Stimulated activated CD4-positive, alpha-beta T cell treated with anti-CD3 and anti-CD28 coated beads, Interleukin-15, amount 100 ng/mL, for 24 hours (primary cell): ENCODE measurements at places on chromosomes 11 and 22.

DNA sequence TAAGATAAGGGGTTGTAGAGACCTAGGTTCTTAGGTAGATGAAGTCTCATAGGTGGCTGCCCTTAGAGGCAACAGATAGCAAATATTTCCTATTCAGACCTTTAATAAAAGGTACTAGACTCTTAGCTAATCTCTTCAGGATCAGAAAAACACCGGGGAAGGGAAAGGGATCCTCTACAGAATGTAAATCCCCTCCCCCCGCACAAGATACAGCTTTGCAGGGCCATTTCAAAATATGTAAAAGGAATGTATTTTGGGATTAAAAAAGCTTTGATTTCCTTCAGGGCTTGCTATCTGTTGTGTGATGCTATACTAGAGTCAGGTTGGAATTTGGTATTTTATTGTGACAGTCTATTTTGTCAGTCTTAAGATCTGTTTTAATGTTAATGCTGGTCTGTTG is 113.2 kb downstream of the SWAP70 start:
- DNase-seq, result no peak

GRCh38 chr11:47359586-47359985 is 7.1 kb upstream of the MYBPC3 start:
- no peak for DNase-seq

- DNase-seq, result no peak
Observed at GRCh38 chr11:45384711-45385241, 98.6 kb upstream of the SYT13 start.

GRCh38 chr11:120908461-120909181 is 115.3 kb upstream of the TBCEL start:
- no peak for DNase-seq

GRCh38 chr11:14029971-14030920 is 67.7 kb downstream of the SPON1 start:
- DNase-seq, result no peak

DNA sequence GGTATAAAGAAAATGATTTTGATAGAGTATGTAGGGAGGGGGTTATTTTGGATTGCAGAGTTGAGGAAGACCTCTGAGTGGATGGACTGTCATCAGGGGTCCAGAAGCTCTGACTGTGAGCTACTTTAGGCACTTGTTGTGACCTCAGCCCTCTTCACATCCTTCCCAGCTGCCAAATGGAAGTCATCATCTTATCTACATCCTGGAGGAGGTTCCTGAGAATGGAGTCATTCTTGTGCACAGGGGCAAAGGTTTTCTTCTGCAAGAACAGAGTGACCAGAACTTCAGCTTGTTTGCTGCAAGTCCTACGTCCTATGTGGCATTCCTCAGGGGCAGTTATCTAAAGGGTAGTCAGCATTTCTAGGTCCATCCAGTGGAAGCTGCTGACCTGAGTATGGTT is 393.8 kb downstream of the AASDHPPT start:
- no peak for DNase-seq

DNA sequence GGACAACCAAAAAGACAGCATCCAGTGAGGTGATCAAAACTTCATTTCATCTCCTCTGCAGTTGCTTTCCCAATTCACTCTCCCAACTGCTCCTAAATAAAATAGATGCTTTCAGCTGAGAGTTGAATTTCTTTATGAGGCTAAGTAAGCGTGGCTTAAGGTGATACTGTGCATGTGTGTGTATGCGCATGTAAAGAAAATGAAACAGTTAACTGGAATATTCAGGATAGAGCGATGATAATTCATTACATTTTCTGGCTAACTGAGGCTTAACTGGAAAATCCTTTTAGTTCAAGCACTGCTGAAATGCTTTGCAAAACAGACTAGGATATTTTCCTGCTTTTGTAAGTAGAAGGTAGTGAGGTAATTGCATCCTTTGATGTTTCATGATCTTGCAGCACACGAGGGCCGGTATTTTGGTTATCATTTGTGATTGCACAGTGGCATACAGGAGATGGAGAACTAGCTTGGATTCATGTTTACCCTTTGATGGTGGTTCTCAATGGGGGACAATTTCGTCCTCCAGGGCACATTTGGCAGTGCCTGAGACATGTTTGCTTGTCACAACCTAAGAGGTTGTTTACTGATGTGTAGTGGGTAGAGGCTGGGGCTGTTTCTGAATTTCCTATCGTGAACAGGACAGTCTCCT is 71.2 kb downstream of the ZBTB16 start:
- no peak for DNase-seq

GRCh38 chr22:40326905-40327735 is 19.2 kb upstream of the ADSL start:
- no peak for DNase-seq

GRCh38 chr11:131688048-131688693 is 317.8 kb downstream of the NTM start:
- DNase-seq, result peak; percentile 52

GRCh38 chr11:2889362-2890273 is 4.0 kb upstream of the CDKN1C start:
- DNase-seq, result no peak

GRCh38 chr11:14614091-14614622 is 29.4 kb upstream of the PDE3B start:
- no peak for DNase-seq

- DNase-seq, result no peak
Observed at GRCh38 chr11:105274631-105275030, 135.1 kb upstream of the CARD18 start.

- no peak for DNase-seq
Observed at GRCh38 chr22:27719535-27720227, 81.9 kb downstream of the MN1 start.

DNA sequence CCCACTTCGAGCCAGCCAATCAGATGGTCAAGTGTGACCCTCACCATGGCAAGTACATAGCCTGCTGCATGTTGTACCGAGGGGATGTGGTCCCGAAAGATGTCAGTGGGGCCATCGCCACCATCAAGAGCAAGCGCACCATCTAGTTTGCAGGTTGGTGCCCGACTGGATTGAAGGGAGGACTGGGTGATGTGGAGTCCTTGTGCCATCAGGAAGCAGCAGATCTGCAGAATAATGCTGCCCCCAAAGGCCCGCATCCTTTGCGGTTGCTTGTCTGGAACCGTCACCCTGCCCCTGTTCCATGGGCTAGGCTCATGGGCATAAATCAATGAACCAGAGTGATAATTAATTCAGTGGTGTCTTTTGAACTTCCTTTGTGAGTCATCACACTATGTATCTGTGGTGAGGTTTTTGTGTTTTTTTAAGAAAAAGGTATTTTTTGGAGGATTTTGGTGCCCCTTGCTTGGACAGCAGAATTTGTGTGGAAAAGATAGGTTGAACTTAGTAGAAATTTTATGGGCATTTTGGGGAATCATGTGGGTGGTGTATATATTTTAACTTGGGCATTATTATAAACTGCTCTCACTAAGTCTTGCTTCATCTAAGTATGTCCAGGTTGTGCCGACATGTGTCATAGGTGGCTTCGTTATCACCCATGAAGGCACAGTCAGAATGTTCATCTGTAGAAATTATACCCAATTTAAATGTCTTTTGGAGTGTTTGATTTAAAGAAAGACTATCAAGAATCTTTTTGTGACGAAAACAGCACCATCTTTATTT is 22.3 kb downstream of the LRRC74B start:
- DNase-seq, result no peak

DNA sequence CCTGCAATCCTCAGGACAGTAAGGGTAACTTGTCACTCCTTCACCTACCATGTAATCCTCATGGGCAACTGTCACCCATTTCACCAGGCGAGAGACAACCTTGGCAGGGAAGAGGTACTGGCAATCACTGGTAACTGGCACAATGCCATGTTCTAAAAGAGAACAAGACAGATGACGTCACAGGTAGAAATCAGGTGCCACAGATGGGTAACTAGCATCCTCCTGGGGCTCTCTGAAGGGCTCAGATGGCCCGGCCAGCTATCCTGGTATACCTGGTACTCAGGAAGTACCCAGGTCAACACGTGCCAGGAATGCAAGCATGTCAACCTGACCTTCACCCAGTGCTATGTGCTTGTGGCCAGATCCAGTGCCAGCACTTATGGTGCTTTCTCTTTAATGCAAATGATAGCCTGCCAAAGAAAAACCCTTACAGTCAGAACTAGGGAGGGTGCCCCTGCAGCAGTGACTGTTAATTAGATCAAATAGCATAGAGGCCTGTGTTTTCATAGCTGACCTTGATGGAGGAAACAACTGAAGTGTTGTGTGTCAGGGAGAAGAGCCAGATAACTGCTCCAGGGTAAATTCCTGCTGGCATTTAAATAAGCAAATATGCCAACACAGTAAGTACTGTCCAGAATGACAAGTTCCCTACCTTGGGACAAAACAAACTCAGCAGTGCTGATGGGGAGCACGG is 36.2 kb downstream of the THOC5 start:
- DNase-seq, result no peak

- no peak for DNase-seq
Observed at GRCh38 chr22:30841273-30841672, 127.3 kb downstream of the MORC2 start.

- no peak for DNase-seq
Observed at GRCh38 chr22:23067023-23067650, 3.2 kb upstream of the GNAZ start.

DNA sequence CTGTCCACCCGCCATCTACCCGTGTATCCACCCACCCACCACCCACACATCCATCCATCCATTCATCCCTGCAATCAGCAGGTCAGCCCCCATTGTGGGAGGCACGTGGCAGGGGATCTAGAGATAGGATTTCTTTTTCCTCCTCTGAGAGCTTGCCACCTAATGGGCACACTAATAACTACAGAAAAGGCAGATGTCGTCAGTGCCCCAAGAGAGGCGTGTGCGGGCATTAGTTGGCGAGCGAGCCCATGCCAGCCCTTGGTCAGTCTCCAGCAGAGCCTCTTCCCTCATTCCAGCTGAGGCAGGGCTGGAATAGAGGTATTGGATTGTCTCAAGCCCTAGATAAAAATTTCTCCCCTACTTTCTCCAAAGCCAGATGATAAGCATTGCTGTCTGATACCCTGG is 9.7 kb downstream of the USP2 start:
- no peak for DNase-seq

- DNase-seq, result peak; percentile 82
Observed at GRCh38 chr22:21642584-21643448, 714 bp downstream of the SDF2L1 start.

- DNase-seq, result no peak
Observed at GRCh38 chr11:104637662-104638170, 260.5 kb downstream of the CASP12 start.

DNA sequence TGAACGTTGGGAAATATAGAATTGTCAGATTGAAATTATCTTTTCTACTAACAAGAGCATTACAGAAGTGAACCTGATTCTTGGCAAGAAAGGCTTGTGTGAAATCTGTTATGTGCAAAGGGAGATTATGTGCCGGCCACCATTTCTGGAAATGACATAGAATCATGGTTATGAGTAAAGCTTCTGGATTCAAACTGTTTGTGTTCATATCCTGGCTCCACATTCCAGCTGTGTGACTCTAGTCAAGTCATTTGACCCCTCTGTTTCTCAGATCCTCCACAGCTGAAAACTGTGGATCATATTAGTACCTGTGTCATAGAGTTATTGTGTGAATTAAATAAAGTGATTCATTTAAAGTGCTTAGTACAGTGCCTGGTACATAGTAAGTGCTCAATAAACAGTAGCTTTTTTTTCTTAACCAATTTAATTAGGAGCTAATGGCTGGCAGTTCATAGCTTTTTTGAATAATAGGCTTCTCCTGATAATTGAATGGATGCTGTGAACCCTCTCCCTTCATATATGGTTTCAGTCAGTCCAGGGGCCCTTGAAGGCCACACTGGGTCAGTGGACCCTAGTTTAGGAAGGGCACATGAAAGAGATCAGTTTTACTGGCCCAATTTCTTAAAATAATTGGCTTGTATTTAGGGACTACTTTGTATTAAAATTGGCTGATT is 34.6 kb downstream of the EHF start:
- DNase-seq, result no peak

GRCh38 chr11:75351791-75352587 is 528 bp upstream of the ARRB1 start:
- peak; percentile 65 for DNase-seq

DNA sequence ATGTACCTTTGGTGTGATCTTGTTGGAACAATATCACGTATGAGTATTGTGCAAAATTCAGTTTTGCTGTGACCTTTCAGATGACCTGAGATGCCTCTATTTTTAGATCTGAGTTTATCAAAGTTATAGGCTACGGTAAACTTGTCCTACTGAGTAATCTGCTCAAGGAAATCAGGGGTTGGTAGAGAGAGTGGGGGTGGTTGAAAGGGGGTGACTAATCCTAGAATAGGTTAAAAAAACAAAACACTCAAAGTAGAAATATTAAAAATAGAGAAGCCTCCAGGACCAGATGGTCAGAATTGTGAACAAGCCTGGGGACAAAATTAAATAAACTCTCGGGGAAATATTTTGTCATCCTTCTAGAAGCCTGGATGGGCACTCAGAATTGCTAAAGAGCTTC is 59.9 kb upstream of the C11orf87 start:
- DNase-seq, result no peak

GRCh38 chr22:24437091-24437490 is 9.7 kb downstream of the ADORA2A start:
- no peak for DNase-seq

DNA sequence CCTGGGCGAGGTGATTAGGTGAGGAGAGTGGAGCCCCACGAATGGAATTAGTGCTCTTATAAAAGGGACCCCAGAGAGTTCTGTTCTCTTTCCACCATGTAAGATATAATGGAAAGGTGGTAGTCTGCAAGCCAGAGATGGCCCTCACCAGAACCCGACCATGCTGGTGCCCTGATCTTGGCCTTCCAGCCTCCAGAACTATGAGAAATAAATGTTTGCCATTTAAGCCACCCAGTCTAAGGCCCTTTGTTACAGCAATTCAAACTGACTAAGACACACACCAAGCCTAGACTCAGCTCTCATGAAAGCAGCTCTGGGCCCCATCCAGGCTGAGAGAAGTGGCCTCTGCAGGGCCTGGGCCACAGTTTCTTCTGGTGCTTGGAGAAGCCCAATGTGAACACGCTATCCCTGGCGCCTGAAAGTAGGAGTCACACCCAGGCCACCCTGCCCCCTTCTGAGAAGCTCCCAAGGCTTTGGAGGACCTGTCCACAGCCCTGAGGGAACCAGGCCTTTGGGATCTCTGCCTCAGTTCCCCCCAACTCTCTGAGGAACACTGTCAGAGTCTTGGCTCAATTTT is 35.3 kb upstream of the LYVE1 start:
- DNase-seq, result no peak

DNA sequence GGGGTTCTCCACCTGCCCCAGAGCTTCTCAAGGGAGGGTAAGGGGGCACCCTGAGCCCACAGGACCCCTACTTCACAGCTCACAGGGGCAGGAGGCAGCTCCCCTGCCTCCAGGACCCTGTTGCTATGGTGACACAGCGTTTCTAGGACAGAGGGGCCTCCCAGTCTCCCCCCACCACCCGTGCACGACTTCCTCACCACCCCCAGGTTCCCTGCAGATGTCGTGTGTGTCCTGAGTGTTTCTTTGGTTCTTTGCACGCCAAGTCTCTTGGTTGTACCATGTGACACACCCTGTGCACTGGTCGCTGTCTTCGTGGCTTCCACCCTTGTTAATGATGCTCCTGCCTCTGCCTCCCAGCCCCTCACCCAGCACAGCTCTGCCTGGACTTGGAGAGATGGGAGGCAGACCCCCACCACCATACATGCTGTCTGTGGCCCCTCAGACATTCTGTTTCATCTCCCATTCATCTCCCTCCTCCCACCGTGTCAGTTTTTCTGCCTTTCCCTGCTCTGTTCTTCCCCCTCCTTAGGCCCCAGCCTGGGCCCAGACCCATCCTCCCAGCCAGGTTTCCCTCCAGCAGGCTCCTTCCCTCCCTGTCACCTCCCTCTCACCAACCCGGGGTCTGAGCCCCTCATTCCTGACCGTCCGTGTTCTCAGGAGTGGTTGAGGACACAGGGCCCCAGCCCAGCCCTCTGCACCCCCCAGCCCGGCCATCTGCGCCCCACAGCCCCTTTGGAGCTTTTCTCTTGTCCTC is 24.5 kb upstream of the RAB1B start:
- no peak for DNase-seq
